ENCODE measurements at places on chromosomes 16 and 17.

- DNase-seq = no peak
Observed at GRCh38 chr17:40451420-40451819, 8.2 kb downstream of the IGFBP4 start.

- DNase-seq = no peak
Observed at GRCh38 chr16:65480281-65481091, 358.6 kb upstream of the CDH11 start.

DNA sequence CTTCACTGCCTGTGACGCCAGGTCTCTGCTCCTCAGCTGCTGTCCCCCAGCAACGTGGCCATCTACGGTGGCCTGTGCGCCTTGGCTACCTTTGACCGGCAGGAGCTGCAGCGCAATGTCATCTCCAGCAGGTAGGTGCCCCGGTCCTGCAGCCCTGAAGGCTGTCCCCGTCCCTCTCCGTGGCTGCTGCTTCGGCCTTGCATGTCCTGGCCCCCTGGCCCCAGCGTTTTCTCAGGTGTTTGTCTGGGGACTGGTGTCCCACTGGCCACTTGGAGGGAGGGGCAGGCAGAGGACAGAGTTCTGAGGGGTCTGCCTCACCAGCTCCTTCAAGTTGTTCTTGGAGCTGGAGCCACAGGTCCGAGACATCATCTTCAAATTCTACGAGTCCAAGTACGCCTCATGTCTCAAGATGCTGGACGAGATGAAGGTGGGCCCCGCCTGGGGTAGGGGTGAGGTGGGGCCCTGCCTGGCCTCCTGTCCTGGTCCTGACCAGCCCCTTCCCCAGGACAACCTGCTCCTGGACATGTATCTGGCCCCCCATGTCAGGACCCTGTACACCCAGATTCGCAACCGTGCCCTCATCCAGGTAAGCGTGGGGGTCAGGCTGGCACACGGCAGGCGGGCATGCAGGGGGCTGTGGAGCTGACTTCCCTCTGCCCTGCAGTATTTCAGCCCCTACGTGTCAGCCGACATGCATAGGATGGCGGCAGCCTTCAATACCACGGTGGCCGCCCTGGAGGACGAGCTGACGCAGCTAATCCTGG, 4.4 kb downstream of the GPS1 start:
- no peak for DNase-seq

GRCh38 chr16:4261557-4262172, 11.2 kb downstream of the TFAP4 start:
- DNase-seq = no peak

- DNase-seq = no peak
Observed at GRCh38 chr16:60031740-60032139, 1297.6 kb upstream of the GOT2 start.

DNA sequence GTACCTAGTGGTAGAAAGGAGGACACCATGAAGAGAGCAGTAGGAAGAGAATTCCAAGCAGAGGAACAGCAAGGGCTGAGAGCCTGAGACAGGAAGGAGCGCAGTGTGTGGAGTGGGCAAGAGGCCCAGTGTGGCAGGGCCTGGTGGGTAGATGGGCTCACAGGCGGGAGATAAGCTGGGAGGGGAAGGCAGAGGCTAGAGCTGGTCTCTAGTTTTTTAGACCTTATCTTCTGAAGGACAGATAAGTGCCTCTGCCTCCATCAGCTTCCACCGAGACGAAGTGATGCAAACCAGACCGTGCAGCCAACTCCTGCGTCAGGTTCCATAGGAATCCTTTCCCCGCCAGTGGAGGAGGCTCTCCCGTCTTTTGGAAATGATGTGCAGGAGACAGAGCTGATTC, 33.6 kb downstream of the CDH1 start:
- DNase-seq = peak; percentile 13

DNA sequence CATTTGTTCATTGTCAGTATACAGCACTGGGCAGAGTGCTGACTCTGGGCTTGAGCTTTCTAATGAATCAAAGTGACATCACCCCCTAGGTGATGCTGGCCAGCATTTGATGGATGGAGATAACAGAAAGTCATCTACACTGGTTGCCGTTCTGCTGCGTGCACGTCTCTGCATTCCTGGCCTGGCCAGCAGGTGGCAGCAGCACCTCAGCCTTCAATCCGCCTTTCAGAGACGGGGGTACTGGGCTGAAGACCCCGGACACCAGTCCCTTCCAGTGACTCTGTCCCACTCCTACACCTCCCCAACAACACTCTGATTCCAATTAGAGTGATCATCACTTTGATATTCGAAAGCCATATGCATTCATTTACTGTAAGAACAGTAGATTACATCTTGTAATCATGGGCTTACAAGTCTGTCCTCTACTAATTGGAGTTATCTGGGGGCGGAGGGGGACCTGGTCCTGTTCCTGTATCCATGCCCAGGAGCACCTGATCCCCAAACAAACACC, 6.0 kb downstream of the CPSF4L start:
- peak; percentile 67 for DNase-seq

- peak; percentile 85 for DNase-seq
Observed at GRCh38 chr17:47204722-47205418, 4.3 kb upstream of the MYL4 start.
